ENCODE measurements at places on chromosomes 6 and 20.
A peak's percentile ranks its signal among the peaks of the same experiment; 100 is the strongest.

DNA sequence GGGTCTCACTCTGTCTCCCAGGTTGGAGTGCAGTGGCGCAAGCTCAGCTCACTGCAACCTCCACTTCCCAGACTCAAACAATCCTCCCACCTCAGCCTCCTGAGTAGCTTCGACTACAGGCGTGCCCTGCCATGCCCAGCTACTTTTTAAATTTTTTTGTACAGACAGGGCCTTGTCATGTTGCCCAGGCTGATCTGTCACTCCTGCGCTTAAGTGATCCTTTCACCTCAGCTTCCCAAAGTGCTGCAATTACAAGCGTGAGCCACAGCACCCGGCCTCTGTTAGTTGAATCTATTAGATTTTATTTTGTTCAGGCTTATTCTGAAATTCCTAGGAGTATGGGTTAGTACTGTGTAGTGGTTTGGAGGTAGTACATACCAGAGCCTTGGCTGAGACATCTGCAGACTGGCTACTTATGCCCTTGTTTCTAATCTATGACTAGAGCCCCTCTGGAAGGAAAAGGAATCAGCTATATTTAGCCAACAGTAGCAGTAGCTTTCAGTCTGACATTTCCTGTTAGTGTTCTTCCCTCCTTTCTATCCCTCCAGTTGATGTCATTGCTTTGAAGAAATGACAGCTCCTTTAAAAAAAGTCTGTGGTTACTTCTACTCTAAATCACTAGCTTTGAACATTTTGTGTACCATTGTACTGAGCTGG is 74.4 kb downstream of the ITCH start:
- no peak for DNase-seq

GRCh38 chr6:24766680-24767462 is 7.9 kb upstream of the GMNN start:
- no peak for DNase-seq

DNA sequence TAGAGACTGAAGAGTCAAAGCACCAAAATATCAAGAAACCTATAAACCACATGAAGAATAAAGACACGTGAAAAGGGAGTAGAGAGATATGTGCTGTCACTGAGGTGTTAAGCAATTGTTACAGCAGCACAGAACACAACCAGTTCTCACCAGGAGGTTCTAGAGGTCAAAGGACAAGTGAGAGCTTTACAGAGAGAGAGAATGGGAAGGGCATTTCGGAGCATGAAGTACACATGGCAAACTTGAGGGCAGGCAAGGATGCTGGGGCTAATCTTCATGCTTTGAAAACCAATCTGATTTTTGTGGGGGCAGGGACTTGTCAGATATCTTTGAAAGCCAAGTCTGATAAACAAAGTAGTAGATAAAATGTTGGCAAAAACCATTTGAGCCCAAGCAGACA is 142.3 kb upstream of the NRSN1 start:
- no peak for DNase-seq

GRCh38 chr6:145845557-145845956 is 31.0 kb upstream of the FBXO30 start:
- DNase-seq = no peak

GRCh38 chr6:89925826-89926225 is 31.6 kb downstream of the GJA10 start:
- no peak for DNase-seq

DNA sequence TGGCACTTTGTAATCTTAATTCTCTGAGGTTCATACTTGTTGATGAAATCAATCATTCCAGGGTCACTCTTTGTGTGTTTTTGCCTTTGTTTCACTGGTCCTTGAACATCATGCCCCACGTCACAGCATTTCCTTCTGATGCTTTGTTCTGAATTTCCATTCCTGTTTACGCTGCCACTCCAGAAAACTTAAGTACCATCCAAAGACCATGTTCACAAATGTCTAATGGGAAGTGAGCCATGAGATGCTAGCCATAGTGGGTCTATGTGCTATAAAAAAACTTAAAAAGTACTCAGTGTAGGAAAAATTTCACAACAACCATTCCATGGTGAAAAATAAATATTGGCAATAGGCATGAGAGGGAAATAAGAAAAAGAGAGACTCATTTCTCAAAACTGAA is 232.0 kb downstream of the IBTK start:
- no peak for DNase-seq

DNA sequence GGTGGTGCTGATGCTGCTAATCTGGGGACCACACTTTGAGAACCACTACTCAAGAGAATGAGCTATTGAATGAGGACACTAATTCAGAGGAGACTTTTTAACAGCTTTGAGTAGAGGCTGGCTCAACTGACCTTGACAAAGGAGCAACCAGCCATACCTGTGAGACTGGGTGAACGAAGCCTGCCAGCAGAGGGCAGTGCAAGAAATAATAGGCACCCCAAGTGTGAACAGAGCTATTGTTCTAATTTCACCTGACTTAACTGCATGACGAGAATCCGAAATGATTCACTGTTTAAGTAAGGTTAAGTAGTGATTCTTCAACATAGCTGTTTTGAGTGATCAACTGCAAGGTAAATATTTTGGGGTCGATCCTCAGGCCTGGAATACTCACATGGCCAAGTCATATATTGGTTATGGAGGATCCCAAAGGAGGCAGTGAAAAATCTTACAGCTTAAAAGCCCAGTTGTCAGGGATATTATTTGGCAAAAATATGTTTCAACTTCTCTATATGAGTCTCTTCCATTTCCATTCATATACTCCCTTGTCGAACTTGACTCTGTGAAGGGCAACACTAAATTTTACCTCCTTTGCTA is 550.5 kb upstream of the MARCKS start:
- DNase-seq = peak; percentile 58

GRCh38 chr6:7203939-7204338 is 96.2 kb downstream of the RREB1 start:
- DNase-seq = no peak

- no peak for DNase-seq
Observed at GRCh38 chr20:62307226-62308101, 4.7 kb downstream of the ADRM1 start.

GRCh38 chr6:162699961-162700360 is 27.6 kb downstream of the PRKN start:
- DNase-seq = no peak

DNA sequence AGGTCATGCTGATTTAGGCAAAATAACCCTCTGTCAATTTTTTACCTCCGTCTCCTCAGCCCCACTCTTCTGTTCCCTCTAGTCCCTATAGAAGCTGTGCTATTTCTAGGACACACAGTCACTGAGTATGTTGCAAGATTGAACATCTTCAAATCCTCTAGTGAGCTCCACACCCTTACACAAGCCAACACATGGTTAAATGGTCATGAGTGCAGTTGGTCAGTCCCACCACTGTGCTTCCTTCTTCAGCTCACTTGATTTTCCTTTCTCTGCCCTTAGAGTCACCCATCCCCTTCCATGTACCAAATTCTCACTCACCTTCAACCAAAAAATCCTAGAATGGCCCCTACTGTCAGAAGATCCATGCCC is 48.2 kb upstream of the F13A1 start:
- no peak for DNase-seq

DNA sequence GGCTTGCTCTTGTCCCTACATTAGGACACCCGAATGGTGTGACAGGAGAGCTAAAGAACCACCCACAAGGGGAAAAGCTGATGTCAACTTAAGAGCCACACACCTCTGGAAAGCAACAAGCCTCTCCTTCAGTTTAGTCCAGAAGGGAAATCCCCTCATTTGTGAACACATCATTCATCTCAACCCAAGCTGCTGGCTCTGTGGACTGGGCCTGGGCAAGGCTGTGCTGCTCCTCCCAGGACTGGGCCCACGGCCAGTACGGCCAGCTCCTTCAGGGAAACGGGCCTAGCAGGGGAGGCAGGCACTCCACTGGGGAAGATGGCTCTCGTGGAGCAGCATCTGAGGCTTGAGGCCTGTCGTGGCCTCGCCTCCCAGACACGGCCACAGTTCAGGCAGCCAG is 12.8 kb upstream of the SLC4A11 start:
- peak; percentile 54 for DNase-seq

DNA sequence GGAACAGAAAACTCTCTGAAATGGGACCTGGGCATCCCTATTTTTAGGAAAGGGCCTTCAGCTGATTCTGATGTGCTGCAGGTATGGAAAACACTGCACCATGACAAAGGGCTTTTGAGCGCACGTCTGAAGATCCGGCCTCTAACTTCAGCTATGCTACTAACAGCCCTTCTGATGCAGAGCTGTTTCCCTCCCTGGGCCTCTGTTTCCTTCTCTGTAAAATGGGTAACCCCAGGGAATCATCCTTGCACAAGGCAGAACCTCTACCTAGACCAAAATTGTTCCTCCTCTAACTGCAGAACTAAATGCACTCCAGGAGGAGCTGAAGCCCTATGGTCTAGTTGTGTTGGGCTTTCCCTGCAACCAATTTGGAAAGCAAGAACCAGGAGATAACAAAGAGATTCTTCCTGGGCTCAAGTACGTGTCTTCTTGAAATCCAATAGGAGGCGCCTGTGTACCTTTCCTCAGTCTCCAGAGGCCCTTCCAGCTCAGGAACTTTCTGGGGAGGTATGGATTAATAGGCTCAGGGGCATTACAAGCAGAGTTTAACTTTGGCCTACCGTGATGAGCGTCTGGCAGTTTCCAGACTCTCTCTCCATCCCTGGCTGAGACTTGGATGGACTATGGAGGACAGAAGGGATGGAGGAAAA is 5.9 kb downstream of the GPX5 start:
- no peak for DNase-seq

- no peak for DNase-seq
Observed at GRCh38 chr6:15642276-15642675, 20.6 kb downstream of the DTNBP1 start.

GRCh38 chr20:59078231-59078630 is 35.6 kb upstream of the PRELID3B start:
- no peak for DNase-seq

- DNase-seq = no peak
Observed at GRCh38 chr6:26184367-26184891, 97.2 kb downstream of the HFE start.

DNA sequence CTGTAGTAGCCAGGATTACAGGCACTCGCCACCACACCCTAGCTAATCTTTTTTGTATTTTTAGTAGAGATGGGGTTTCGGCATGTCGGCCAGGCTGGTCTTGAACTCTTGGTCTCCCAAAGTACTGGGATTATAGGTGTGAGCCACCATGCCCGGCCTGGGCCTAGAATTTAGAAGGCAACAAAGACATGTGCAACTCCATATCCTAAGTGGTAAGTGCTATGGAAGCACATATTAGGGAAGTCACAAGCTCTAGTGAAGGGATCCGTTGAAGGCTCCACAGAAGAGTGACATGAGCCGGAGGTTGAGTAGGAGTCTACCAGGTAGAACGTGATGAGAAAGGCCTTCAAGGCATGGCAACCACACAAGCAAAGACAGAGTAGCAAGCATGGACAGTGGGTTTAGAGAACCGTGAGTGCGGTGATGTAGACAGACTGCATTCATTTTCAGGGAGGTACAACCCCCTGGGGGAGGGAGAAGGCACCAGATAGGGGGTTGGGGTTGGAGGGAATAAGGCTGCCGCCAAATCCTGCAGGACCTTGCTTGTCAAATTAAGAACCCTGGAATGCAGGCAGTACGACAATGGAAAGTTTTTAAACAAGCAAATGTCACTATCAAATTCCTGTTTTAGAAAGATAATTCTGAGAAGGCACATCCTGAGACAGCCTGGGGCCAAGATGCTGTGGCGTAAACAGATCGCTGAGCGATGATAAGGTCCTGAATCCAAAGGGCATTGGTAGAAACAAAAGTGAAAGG is 50.2 kb downstream of the ARHGAP18 start:
- DNase-seq = no peak

GRCh38 chr20:11331096-11331495 is 586.6 kb upstream of the BTBD3 start:
- no peak for DNase-seq

- DNase-seq = peak; percentile 81
Observed at GRCh38 chr6:28896505-28897368, 27.0 kb downstream of the TRIM27 start.

DNA sequence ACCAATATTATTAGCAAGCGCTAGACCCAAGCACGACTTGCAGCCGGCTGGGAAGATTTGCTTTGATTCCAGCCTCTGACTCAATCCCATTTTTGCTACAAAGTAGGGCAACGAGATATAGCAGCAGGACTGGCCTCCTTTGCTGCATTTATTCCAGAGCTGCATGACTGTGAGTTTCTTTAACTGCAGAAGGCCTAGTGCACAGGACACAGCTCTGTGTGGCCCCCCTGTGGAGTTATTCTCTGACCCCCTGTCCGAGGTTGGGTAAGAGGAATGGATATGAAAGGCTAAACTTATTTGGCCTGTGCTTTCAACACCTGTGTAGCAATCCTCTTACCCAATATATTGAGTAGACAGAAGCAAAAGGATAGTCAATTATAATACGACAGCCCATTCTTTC is 133.3 kb upstream of the SPTLC3 start:
- no peak for DNase-seq

- DNase-seq = no peak
Observed at GRCh38 chr6:40406175-40406574, 181.0 kb downstream of the LRFN2 start.

GRCh38 chr6:25340431-25341202 is 61.4 kb downstream of the CARMIL1 start:
- DNase-seq = no peak

- no peak for DNase-seq
Observed at GRCh38 chr6:113326781-113327180, 530.4 kb upstream of the MARCKS start.

GRCh38 chr20:43554369-43554768 is 4.5 kb upstream of the SGK2 start:
- DNase-seq = no peak

DNA sequence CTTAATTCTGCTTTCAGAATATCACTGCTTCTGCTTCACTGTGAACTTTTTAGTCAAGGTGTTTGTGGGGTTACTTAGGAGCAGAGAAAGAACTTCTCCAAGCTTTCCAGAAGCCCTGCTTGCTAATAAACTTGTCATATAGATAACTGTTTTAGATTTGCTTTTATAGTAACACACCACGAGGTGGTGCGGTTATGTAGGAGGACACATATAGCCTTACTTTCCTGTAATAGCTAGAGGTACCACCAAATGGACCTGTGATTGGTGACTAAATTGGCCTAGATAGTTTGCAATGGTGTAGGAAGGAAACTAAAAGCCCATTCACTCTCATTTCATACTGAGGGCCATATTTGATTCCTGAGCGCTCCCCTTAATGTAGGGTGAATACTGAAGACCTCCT is 52.3 kb upstream of the BCLAF1 start:
- DNase-seq = no peak

GRCh38 chr6:68776354-68776753 is 141.3 kb downstream of the ADGRB3 start:
- no peak for DNase-seq

DNA sequence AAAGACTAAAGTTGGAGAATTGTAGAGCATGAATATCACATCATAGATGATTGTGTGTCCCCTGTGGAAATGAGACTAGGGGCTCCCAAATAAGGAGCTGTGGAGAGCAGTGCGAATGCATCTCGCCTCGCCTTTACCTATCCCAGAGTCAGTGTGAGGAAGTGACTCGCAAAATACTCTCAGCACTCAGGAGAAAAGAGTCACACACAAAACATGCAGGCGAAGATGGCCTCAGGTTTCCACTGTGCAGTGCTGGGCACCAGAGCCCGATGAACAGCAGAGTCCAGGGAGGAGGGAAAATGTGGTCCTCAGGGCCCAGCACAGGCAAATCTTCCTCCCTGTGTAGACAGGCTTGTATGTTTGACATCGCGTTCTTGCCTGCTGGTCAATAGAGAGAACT is 126.5 kb upstream of the AFDN start:
- DNase-seq = no peak

GRCh38 chr20:42340368-42340767 is 722.2 kb upstream of the CHD6 start:
- DNase-seq = no peak

- DNase-seq = no peak
Observed at GRCh38 chr6:76834399-76834798, 628.9 kb downstream of the HTR1B start.

Data from left lung (tissue), 14 donors.